Skin of body (tissue), 3 donors: ENCODE measurements at places on chromosomes 12 and 14. TPM values are rescaled to one million over a fixed set of nuclear protein-coding genes. Genes with fewer than 3 reads are reported as not detected.

Gene TMEM30B
- total RNA-seq = 10.4 TPM

Gene ATL1
- 11.9 TPM for total RNA-seq

Gene RNASE1
- total RNA-seq = 148 TPM

Gene C12orf54
- total RNA-seq = not detected

Gene MYL2
- total RNA-seq = 43.5 TPM

Gene C3AR1
- total RNA-seq = 8.5 TPM

Gene LTA4H
- total RNA-seq = 52.9 TPM

Gene NTF3
- total RNA-seq = 4.7 TPM

Gene LBHD2
- total RNA-seq = not detected

Gene DIO2
- total RNA-seq = 8.6 TPM

Gene FAM216A
- total RNA-seq = 5.4 TPM

Gene TSPAN8
- total RNA-seq = 3.7 TPM

Gene FGF23
- not detected for total RNA-seq

Gene ADGRD1
- 7.3 TPM for total RNA-seq

Gene TDRD9
- total RNA-seq = 0.39 TPM

Gene SPX
- total RNA-seq = 1.5 TPM
